NCI-H2081 (cell line): ENCODE measurements at places on chromosomes 7 and 10.

DNA sequence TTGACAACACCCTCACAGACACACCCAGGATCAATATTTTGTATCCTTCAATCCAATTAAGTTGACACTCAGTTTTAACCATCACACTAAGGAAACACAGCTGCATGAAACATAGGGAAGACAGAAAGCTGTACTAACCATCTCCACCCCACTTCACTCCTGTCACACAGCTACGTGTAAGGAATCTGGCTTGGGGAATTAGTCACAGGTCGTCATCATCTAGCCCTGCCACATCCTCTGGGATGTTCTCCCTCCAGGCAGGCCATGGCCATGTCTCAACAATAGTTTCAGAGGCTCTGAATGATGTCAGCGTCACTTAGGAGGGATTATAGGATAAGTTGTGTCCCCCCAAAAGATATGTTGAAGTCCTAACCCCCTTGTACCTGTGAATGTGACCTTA lies 10.8 kb upstream of the SEMA3C start:
- no peak for DNase-seq

DNA sequence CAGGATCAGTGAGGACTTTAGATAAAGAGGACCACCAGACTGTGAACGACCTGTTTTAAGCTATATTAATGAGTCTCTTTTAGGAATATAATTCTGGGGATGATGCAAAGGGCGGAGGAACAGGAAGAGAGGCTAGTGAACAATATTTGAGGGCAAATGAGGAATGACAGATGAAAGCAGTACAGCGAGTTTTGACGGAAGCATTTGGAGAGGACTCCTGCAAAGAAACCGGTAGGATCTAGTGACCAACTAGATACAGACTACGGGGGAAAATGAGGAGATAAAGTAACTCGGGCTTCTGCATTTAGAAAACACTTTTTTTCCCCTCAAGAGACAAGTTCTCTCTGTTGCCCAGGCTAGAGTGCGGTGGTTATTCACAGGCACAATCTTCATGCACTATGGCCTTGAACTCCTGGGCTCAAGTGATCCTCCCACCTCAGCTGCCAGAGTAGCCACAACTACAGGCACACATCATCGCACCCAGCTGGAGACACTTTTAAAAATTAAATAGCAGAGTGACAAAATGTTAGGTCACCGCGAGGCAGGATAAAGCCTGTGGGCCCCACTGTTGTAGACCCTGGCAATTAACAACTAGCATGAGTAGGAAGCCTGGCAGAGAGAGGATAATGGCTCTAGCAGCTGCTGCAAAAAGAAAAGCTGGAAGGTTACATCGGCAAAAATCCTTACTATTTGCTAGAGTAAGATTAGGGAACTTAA lies 143.2 kb downstream of the SRPK2 start:
- peak; percentile 76 for DNase-seq

DNA sequence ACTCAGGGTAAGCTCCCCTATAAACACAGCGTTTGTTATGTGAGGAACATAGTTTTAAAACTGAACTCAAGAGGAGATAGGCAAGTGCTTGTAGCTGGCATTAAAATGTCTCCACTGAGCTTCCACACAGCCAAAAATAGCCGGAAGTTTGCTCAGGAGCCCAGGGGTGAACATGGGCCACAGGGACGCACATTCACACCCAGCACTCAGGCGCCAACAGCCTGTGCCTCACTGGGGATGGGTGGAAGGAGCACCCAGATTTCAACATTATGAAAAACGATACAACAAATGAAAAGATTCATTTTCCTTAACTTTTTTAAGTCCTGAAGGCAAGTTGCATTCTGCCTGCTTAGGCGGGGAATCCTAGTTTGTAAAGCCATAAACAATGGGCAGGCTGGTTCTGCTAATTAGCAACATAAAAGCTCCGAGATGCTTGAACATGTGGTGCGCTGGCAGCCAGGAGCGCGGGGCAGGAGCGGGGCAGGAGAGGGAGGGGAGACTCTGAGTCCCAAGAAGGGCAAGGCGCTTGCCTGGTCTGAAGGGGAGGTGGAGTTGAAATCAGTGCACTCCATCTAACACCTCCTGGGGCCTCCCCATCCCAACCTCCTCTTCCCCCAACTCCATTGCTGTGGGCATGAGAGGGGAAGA lies 235.9 kb downstream of the COBL start:
- no peak for DNase-seq

DNA sequence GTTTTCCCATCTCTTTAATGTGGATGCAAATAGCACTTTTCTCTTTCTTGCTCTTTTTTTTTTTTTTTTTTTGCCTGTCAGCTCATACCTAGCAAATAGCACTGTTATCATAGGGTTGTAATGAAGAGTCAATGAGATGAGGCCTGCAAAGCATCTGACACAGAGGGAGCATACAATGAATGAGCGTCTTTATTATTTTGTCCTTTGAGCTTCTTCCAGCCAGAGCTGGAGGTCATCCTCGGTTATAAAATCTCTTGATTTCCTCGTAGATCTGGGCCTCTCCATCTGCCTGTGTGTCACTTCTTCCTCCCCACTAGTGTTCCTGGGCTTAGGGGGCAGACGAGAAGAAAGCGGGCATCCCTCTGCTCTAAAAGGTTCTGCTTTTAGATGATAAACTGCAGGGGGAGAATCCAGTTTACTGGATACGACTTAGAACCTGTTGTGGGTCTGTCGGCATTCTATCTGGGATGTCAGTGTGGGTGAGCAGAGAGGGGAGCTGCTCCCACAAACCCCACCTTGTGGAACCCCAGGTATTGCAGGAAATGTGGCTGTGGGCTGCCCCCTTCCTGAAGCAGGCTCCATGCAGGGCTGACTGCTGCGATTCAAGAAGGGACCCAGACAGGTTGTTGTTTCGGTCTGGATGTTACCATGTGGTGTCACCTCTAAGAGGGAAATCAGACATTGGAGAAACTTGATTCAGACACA lies 135.8 kb upstream of the GPR26 start:
- no peak for DNase-seq
